ENCODE measurements at places on chromosomes 2 and 18.
A peak's percentile ranks its signal among the peaks of the same experiment; 100 is the strongest.

GRCh38 chr2:122683018-122683417, 927.6 kb downstream of the TSN start:
- no peak for DNase-seq

DNA sequence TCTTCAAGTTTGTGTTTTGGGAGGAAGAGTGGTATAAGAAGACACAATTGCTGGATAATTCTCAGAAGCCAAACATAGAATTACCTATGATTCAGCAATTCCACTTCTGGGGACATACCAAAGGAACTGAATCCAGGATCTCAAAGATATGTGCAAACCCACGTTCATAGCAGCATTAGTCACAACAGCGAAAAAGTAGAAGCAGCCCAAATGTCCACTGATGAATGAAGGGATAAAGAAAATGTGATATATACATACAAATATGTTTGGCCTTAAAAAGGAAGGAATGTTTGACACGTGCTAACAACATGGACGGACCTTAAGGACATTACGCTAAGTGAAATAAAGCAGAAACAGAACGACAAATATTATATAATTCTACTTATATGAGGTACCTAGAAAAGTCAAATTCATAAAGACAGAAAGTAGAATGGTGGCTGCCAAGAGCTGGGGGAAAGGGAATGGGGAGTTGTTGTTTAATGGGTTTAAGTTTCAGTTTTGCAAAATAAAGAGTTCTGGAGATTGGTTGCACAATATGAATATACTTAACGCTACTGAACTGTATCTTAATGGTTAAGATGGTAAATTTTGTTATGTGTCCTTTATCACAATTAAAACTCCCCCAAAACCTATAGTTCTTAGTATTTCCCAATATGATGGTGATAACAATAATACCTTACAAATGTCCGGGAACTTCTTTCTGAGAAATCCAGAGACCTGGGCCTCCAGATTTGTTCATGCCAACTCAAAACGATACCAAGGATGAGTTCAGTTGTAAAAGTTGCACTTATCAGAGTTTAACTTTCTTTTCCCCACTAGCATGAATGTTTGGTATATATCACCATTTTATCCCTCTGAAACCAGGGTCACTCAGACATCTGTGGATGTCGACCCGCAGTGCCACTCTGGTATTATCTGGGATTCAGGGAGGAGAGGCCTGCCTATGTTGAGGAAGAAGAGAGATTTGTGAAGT, 33.7 kb upstream of the WIPF1 start:
- no peak for DNase-seq

DNA sequence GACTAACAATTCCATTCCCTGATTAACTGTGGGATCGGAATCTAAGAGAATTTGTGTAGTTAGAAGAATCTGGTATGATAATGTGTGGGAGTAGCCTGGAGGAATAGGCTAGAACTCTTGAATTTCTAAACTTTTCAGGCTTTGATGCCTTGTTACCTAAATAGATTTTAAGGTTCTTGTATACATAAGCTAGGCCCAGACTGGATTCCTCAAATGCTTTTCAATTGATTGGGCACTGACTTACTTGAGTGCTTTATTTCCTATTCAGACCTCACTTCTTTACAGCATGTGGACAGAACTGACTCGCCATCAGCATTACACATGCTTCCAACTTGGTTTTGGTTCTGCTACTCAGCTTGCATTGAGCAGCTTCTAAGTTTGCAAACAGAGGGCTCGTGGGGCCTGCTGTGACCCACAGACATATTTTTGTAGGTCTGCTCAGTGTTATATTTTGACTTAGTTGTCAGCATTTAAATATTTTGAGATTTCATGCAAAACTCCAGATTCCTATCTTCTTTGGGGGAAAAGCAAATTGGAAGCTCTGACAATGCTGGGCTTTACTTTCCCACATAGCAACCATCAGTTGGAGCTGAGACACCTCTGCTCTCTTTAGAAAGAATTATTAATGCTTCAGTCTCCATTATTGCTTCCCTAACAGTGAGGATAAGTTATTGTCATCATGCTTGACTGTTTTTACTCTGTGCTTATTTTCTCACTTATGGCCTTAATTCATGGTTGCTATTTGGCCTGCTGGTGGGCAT, 5.7 kb downstream of the PARD3B start:
- DNase-seq: no peak

DNA sequence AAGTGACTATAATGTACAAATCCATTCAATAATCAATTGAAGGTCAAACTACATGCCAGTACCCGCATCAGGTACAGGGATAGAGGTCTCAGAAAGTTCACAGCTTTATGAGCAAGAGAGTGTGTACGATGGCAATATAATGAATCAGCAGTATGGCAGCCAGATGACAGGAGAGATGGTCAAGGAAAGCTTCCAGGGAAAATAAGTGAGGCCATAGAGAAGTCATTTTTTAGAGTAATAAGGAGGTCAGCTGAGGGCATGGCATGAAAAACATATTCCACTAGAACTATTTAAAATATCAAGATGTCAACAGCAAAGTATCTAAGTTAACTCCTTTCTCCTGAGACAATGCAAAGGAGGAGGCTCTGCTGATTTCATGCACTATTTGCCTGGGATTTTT, 108.0 kb downstream of the SLC8A1 start:
- DNase-seq: no peak

GRCh38 chr2:157587576-157587975, 41.1 kb downstream of the ACVR1C start:
- no peak for DNase-seq

DNA sequence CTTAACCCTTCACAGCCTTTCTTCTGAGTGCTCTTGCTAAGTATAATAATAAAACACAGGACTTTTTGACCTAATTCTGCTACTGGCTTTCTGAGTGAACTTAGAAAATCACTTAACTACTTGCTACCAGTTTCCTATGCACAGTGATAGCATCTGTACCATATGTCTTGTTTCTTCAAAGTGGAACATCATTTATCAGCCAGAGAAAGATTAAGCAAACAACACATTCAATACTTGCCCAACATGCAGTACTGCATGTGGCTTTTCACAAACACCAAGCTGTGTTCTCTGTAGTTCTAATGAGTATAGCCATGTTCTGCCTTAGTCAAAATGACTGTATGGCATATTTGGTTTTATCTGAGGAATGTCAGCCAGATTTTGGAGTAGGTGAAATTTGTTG, 1286.6 kb upstream of the ZEB2 start:
- DNase-seq: no peak

DNA sequence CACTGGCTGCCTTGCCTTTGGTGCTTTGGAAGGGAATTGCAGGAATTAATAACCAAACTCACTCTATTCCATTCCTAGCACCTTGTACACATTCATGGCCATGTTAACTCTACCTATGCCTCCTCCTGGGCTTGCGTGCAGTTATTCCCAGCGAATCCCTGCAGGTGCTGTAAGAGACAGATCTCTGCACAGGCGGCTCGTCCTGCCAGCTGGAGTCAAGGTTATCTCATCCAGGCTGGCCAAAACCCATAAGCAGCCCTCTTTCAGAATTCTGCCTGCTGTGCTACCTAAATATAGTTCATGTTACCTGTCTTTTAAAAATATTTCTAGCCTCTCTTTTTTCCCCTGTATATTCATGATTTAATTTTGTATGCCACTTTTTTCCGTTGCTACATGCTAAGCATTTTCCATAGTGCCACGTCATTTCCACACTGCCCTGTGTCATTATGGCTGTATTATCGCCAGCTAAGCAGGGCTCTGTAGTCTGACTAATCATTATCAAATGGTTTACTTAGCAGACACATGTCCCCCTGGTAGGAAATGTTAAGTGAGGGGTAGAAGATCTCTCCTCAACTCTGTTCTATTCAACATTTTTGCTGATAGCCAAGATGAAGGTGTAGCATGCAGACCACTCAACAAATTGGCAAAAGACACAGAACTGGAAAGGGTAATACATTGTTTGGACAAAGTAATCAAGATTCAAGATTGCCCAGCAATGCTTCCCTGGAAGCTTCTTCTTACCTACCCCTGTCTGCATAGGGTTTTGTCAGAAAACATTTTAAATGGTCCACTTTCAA, 79.7 kb upstream of the TAF1B start:
- no peak for DNase-seq

- no peak for DNase-seq
Measured at GRCh38 chr18:9719421-9719981, 11.4 kb downstream of the RAB31 start.

- DNase-seq: peak; percentile 45
Measured at GRCh38 chr2:3759331-3759730, 56.0 kb downstream of the DCDC2C start.

DNA sequence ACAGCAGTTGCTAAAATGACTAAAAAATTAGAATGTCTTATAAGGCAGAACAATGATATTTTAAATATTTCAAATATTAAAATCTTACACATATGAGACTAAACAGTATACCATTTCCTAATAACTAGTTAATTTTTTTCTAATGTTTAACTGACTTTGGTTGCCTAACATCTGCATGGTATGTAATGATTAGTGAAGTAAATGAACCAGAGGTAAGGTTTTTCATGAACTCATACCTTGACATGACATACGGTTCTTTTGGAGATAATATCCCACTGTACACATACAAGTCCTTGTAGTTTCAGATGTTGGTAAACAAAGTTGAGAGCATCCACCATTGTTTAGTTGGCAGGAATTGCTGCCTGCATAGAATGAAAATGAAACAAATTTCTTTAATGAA, 1360.2 kb downstream of the LRP1B start:
- no peak for DNase-seq

DNA sequence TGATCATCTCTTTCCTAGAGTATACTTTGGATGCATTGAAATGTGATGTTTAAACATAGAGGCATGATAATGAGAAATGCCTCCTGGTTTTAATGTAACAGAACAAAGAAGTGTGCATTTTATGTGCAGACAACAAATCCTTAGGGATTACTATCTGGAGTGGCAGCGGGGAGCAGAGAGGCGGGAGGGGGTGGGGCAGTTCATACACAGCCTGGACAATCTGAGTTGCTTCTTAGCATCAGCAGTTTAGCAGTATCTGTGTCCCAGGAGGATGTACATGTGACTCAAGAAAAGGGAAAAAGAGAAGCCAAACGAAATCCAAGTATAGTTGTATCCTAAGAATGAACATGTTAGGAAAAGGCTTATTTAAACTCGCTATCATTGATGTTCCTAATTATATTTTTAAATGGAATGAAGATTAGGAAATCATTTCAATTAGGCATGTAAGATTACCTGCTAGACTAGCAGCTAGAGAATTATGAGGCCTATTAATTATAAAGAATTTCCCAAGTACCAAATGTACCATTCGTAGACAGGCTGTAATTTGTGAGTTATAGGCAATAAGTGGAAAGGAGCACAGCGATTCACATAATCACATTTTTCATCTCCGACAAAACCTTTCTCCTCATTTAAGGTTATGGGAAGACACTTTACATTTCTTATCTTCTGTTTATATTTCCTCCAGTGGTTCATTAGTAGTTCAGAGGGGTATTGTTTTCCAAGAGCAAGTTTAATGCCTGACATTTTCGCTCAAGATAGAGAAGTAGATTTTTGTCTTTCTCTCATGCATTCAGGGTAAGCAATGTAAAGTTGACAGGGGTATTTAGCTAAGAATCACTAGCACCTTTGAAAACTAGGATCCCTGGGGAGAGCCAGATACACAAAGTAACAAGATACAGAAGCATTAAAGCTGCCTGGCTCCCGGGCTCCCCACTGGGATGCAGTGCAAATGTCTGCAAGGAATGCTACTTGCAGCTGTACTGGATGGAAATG, 141.3 kb upstream of the NOSTRIN start:
- DNase-seq: peak; percentile 45

DNA sequence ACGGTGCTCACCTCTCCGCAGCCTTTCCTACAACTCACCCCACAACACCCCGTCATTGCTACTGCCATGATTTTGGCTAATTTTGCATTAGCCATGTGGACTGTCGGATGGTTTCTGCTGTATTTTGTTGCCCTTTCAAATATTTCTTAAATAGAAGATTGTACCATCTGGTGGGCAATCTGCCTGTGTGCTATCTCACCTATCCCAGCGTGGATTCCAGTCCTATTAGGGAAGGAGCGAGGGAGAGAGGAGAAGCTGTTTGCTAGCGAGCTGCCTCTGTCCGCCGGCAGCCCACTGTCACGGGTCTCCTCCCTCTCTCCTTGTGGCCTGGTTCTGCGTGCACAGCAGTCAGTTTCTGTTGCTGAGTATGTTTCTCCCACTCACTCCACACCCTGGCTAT, 336.2 kb downstream of the TXNL1 start:
- DNase-seq: no peak

GRCh38 chr2:165470361-165470760, 863 bp downstream of the CSRNP3 start:
- no peak for DNase-seq

DNA sequence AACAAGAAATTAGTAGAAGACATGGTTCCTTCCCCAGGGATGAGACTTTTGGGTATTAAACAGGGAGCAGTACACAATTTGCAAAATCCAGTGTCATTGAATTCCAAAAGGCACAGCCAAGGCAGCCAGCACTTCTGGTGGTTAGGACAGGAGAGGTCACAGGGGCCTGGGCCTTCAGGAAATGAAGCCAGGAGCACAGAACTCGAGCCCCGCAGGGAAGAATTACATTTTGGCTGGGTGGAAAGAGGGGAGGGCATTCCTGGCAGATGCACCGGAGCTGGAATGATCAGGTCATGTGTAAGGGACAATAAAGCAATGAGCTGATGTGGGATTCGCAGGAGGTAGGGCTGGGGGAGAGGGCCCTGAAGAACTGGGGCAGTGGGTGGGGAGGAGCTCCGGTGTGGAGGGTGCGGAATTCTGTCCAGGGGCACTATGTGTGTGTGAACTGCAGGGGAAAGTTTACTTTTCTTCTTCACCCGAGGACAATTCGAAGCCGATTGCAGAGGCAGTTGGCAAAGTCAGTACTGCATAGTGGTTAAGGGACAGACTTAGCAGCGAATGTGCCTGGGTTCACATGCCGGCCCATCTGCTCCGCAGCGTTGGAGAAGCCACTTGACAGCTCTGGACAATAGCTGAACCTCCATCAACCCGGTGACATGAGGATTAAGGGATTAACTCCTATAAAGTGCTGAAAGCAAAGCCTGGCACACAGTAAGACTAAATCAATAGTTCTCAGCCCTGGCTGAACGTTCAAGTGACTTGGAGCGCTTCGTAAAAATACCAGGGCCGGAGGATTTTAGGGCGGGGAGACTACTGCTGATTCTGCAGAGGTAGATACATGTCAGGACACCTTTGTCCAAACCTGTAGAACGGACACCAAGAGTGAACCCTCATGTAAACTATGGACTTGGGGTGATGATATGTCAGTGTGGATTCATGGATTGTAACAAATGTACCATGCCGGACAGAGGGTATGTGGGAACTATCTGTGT, 36.4 kb downstream of the ALPK2 start:
- DNase-seq: peak; percentile 30

DNA sequence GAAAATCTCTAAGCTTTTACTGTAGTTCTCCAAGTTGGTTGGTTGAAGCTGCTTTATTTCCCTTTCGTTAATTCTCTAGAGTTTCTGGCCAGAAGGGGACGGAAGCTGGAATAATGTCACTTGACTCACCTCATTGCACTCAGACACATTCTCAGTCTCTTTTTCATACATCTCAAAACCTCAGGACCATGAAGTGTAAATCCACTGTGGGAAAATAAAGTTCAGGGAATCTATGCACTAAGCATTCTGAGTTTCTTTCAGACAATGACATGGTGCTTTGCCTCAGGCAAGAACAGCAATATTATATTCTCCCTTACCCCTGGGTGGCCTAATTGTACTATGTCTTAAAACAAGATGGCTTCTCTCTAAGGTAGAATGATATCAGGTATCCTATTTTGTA, 167.8 kb downstream of the PRPF40A start:
- no peak for DNase-seq

GRCh38 chr2:239957681-239958472, 67.3 kb downstream of the NDUFA10 start:
- no peak for DNase-seq

- DNase-seq: no peak
Measured at GRCh38 chr2:198763793-198764192, 693.9 kb downstream of the SATB2 start.

GRCh38 chr18:35178260-35178659, 62.6 kb upstream of the ZNF397 start:
- no peak for DNase-seq
